ENCODE measurements at places on chromosomes 5 and 9.

DNA sequence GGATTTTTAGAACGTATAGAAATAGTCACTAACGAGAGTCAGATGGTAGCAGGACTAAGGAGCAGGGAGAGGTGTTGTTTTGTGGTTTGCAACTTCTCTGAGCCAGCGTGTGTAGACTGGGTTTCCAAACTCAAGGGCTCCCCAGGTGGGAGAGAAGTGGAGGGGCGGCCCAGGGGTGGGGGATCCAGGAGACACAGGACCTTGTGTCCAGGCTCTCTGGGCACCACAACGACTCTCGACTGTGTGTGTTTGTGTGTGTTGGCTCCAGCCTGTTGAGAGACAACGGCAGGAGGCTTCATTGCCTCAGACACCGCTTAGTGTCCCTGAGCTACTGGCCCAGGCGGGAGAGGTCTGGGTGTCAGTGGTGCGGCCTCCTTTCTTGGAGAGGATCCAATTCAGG lies 934 bp upstream of the FCN1 start:
- DNase-seq: no peak

GRCh38 chr9:94918038-94918753 lies 191.7 kb downstream of the AOPEP start:
- no peak for DNase-seq

GRCh38 chr9:114687034-114687433 lies 5.0 kb upstream of the TEX48 start:
- no peak for DNase-seq

GRCh38 chr5:175123542-175123941 lies 320.4 kb downstream of the DRD1 start:
- DNase-seq: no peak

GRCh38 chr5:126460459-126460858 lies 37.2 kb downstream of the GRAMD2B start:
- DNase-seq: no peak

DNA sequence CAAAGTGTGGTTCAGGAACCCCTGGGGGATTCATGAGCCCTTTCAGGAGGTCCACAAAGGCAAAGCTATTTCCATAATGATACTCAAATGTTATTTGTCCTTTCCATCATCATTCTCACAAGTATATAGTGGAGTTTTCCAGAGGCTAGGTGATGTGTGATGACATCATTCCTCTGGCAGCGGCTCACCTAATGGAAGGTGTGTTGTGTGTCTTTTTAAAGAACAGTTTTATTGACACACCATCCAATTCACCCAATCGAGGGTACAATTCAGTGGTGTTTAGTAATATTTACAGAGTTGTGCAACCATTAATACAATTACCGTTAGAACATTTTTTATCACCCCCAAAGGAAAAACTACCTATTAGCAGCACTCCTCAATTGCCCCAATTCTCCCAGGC lies 9.7 kb downstream of the NANS start:
- no peak for DNase-seq

GRCh38 chr5:115806986-115807653 lies 9.3 kb downstream of the CDO1 start:
- no peak for DNase-seq

DNA sequence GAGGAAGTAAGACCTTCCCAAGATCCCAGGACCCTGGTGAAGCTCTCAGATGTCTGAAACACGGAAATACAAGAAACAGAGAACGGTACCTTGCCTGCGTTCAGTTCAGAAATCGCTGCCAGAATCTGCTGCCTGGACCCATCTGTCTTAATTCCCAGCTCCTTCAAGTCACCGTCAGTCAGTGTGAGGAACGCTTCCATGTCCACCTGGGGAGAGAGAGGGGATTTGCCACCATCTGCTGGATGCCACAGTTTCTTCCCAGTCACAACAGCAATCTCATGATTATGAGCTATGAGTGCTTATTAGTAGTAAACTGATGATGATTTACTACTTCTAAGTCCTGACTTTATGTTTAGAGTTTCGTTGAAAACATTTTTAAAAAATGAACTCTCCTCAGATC lies 36.7 kb upstream of the GABBR2 start:
- DNase-seq: no peak

- no peak for DNase-seq
Measured at GRCh38 chr5:2744485-2744884, 7.0 kb downstream of the IRX2 start.

GRCh38 chr9:71604197-71605063 lies 163.9 kb downstream of the CEMIP2 start:
- peak; percentile 68 for DNase-seq

DNA sequence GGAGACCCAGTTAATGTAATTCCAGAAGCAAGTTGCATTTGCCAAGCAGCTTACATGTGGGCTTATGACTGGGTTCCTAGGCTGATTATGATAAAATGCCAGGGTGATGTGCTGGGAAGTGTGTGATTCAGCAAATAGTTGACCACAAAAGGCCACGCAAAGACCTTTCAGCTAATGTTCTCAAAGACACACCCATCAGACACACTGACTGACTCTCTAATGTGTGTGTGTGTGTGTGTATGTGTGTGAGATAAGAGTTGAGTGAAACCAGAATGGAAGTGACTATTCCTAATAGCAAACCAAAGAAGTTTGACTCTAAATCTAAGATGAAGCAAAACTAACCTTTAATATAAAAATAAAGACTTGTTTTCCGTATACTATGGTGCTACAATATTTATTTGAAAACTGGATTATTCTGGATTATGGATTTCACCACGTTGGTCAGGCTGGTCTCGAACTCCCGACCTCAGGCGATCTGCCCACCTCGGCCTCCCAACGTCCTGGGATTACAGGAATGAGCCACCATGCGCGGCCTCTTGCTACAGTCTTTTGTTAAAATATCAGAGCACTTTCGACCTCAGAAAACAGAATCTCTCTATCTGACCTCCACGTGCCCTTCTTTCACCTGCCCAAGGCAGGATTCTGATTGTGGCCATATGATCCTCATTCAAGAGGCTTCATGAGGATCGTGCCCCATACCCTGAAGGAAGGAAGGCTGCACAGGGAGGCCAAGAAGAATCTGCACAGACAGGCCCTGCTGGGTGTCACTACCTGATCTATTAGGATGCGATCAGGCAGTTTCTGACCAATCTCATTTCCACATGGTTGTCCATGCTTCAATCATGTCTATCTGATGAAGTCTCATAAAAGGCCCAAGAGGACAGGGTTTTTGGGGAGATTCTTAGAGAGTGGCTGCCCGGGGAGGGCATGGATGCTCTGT lies 75.6 kb downstream of the USP20 start:
- no peak for DNase-seq

DNA sequence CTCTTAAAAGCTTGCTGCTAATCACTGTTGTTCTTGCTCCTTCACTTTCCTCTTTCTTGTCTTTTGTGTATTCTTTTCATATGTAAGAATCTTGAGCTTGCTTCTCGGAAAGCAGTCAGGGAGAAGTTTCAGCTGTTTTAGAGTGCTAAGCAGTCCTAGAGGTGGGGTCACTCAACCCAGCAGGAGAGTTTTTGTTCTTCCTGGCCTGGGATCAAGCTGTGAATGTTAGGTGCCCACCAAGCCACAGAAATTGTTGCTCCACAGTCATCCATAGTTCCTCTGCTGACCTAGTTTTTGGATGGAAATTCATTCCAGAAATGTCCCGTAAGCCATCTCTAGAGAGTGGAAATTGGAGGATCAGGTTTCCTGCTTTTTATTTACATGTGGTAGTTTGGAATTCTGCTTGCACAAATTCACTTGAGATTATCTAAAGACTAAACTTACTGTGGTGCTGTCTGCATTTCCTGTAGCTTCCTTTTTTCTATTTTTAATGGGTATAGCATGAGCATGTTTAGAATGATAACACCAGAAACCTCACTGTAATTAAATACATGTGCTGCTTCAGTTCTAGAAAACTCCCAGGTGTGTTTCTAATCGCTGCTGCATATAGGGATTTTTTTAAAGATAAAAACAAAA lies 108.7 kb downstream of the MAST4 start:
- no peak for DNase-seq

- DNase-seq: no peak
Measured at GRCh38 chr5:79077680-79078365, 8.3 kb downstream of the BHMT2 start.

- no peak for DNase-seq
Measured at GRCh38 chr5:106415541-106415940, 1255.2 kb downstream of the EFNA5 start.
